NCI-H146 (cell line): ENCODE measurements at places on chromosomes 4 and X.
A peak's percentile ranks its signal among the peaks of the same experiment; 100 is the strongest.

GRCh38 chrX:131779306-131779705 lies 235.4 kb downstream of the OR13H1 start:
- DNase-seq, result no peak

DNA sequence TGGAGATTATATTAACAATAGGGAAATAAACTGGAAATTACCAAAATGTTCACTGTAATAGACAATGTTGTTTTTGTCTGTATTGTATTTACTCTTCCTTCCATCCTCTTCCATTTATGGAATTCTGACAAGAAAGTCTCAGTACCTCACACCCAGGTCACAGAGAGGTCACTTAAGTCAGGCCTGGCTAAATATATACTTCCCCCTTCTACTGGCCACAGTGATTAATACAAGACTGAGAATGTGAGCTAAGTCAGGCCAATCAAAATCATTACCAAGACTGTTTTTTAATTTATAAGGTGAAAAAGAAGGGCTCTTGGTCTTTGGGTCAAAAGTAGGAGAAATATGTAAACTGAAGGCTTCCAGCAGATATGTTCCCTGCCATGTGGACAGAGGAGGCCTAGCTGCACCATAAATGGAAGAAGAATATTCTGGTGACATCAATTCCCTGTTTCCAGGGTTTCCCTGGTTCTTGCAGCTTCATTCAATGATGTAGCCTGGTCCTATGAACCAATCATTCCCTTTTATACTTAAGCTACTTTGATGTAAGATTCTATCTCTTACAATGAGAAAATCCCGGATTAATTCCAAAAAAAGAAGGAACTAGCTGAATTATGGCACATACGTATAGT lies 64.3 kb downstream of the LRBA start:
- no peak for DNase-seq

DNA sequence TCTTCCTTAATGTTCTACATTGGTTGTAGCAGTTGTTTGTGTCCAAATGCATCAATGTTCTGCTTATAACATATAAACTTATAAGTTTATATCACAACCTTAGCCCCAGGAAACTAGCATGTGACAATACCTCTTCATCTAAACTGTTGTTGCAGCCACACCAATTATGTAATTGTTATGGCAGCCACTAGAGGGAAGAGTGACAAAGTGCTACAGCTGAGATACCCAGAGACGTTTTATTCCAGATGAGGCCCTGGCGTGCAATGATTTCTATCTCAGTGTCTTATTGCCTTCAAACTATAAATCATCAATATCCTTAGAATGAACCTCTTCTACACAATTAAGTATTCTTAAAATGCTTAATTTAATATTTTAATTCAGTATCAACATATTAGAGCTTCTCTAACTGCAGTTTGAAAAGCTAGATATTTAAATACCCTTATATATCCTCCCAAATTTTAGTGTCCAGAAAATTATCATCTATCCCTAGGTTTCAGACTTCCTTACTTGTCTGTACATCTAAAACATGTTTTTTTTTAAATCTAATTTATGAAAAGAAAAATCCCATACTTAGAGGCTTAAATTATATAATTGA lies 171.6 kb downstream of the PCDH10 start:
- peak; percentile 1 for DNase-seq

DNA sequence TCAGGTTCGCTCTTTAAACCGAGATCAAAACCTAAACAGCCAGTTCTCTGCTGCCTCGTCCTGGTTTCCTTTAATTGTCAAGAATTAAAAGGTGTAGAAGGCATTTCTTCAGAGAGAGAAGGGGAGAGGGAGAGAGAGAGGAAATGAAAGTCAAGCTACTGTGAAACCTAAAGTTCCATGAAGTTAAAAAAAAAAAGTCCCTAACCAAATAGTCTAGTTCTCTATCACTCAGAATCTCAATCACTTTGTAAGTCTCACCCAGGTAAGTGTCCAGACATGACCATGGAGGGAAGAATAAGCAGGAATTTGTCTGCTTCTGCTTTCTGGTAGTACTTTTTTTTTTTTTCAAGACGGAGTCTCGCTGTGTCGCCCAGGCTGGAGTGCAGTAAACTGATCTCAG lies 18.8 kb upstream of the SMIM14 start:
- DNase-seq, result no peak

- no peak for DNase-seq
These were observed 715.0 kb downstream of the GRID2 start for GRCh38 chr4:93018806-93019205.

GRCh38 chr4:4427886-4428285 lies 41.0 kb downstream of the NSG1 start:
- no peak for DNase-seq
